ENCODE measurements at places on chromosomes 6 and 20.

GRCh38 chr6:41519305-41519744, 26.9 kb upstream of the FOXP4 start:
- DNase-seq, result no peak

DNA sequence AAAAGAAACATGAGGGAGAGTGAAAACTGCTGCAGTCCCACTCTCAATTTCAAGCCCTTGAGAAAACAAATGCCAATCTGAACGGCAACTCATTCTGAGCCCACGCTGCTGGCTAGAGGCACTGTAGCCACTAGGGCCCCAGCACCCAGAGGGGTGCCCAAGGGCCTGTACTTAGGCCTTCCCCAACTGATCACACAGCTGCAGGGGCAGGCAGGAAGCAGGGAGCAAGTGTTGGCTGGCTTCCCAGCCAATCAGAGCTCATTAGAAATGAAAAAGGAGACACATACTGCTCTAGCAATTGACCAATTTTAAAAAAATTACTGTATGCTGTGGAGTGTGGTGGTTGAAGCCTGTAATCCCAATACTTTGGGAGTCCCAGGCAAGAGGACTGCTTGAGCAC, 3.7 kb upstream of the BEND3 start:
- peak; percentile 21 for DNase-seq

DNA sequence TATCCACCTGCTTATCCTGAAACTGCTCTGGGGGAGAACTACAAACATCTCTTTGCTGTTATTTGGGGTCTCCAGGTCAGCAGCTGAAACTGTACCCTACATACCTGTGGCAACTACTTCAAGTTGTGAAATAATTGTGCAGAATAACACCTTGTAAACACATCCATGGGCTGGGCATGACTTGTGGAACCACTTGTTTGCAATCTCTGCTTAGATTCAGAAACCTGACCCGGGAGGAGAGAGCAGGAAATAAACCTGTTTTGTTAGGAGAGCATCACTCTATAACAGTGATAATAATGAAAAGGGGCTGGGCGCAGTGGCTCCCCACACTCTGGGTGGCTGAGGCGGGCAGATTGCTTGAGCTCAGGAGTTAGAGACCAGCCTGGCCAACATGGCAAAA, 183.1 kb downstream of the NFATC2 start:
- no peak for DNase-seq

GRCh38 chr6:105112577-105112976, 67.2 kb downstream of the POPDC3 start:
- DNase-seq, result no peak

GRCh38 chr20:43680981-43681380, 14.1 kb downstream of the MYBL2 start:
- no peak for DNase-seq

- no peak for DNase-seq
These were observed 109.5 kb downstream of the SNX5 start for GRCh38 chr20:17859002-17859615.

DNA sequence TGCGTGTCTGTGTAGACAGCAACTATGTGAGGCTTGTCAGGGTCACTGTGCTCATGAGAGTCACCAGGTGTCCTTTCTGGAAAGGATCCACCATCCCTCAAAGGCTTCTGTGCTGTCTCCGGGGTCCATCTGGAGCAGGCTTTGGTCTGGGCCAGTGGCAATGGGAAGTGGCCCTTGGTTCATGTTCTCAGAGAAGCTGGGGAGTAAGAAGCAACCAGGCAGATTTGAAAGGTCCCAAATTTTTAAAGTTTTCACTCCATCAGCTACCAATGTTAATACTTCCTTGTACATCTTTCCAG, 68.2 kb downstream of the GCNT2 start:
- DNase-seq, result no peak

DNA sequence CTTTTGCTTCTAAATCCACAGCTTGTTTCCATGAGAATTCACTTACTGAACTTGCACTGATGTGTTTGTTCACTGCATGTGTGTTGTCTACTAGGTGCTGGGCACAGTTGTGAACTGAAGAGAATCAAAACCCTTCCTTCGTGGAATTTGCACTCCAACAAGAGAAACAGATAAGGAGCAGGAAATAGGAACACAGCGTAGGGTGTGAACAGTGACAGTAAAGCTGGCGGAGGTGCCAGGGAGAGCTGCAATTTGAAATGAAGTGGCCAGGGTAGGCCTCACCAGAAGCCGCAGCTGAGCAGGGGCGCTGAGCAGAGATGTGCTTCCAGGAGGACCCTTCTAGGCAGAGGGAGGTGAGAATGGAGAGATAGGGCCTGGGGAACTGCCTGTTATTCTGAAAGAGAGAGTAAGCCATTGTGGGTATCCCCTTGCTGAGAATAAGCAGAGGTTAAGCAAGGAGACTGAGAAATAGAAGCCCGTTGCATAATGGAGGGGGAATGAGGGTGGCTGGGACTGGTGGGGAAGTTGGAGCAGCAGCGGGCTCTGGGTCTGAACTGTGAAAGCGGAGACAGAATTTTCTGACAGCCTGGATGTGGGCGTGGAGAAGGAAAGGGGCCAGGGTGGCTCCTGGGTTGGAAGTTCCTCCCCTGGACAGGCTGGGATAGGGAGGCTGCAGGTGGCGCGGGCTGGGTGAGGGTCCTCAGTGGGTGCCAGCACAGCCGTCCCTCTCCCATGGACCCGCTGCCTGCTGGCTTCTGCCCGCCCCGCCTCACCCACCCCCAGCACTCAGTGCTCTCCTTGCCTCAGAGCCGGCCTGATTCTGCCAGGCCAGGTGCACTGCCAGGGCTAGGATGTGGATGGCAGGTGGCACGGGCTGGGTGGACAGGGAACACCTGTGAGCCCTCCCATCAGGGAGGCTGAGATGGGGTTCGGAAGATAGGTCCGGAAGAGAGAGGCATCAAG, 114.7 kb upstream of the AFDN start:
- DNase-seq, result no peak

- no peak for DNase-seq
These were observed 6.3 kb upstream of the SMIM28 start for GRCh38 chr6:138371452-138371711.

GRCh38 chr20:44067650-44068081, 119.3 kb downstream of the JPH2 start:
- no peak for DNase-seq

GRCh38 chr6:159941286-159942113, 27.4 kb upstream of the IGF2R start:
- DNase-seq, result peak; percentile 58

- no peak for DNase-seq
These were observed 192.2 kb upstream of the TENT5A start for GRCh38 chr6:81944661-81945060.

DNA sequence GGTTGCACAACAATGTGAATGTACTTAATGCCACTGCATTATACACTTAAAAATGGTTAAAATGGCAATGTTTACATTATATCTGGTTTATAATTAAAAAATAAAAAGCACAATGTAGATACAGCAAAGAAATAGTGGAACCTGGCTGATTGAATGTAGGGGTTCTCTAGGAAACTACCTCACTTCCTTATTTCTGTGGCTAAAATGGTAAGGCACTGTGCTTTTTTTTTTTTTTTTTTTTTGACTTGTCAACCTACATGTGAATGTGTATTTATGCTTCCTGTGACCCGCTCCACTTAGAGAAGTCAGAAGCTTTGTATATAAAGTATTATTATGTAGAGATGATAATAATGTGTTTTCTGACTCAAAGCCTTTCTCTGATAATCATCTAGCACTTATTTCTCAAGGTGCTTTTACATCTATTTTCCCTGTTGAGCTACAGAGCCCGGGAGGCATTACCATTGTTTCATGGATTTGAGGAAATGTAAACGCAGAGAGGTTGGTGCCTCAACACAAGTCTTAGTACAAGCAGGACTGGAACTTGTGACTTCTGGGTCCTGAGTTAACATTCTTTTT, 55.0 kb downstream of the SOX4 start:
- DNase-seq, result no peak

DNA sequence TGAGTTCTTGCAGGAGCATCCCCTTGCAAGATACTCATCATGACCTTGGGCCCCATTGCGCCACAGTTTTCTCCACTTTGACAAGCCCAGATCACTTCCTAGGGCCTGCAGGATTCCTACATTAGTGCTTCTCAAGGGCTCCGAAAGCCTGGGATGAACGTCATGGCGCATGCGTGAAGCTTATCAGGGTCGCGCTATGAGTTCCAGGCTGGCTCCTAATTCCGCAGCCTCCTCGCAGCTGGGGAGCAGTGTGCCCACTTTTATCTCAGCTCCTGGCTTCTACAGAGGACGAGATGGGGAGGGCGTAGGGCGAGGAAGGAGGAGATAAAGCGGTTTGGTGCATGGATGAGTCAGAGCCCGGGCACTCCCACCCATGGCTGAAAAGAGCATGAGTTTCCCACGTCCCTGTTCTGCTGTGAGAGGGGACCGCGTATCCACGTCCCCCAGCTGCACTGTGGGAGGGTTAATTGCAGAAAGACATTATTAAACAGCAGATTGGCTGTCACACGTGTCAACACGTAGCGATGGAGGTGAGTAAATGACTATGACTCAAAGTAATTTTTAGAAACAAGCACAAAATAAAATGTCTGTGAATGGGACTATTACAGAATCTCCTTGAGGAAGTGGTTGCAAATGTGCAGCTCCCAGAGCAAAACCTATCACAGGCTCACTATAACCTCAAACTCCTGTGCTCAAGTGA, 72.9 kb upstream of the DSP start:
- peak; percentile 77 for DNase-seq

DNA sequence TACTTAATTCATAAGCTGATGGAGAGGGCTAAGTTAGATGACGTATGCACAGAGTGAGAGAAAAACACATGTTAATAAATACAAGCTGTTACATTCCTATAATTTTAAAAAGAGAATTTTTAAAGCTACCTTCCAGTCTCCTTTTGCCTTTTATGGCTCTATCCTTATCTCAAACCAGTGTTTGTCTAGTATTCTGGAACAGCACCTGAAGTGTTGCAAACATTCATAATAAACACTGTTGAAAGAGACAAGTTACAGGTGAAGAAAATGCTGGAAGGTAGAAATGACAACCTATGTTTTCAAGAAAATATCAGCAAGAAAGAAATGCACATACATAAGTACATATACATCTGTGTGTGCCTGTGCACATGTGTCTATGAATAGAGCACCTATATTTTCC, 409.1 kb downstream of the PKHD1 start:
- no peak for DNase-seq

- no peak for DNase-seq
These were observed 85.3 kb upstream of the BHLHE23 start for GRCh38 chr20:63091901-63092659.

DNA sequence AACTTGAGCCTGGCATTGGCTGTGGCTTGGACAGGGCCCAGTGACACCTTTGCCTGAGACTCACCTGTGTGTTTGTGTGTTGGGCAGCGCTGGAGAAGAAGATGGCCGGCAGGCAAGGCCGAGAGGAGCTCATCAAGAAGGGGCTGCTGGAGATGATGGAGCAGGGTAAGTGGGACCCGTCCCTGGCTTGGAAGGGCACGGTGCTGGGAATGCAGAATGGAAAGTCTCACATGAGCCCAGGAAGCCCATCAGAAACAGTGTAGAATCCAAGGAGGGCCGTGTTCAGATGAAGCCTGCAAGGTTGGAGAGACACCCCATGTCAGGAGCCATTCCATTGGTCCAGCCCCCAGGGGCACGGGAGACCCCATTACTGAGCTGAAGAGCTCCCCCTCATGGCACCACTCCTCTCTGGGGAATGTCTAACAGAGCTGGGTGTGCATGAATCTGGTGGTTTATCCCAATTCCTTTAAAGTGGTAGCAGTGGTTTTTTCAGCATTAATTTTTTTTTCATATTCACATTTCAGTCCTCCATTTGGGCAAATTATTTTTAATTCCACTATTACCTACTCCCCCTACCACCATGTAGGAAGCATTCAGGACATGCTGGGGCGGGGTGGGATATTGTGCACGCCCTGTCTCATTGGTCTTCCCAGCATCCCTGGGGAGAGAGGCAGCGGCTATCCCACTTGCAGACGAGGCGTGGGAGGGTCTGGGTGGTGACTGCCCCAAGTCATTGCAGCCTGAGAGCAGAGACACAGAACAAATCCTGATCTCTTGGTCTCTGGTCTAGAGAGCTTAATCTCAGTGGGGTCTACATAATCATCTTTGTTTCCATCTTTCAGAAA, 143.6 kb downstream of the PHACTR3 start:
- no peak for DNase-seq

DNA sequence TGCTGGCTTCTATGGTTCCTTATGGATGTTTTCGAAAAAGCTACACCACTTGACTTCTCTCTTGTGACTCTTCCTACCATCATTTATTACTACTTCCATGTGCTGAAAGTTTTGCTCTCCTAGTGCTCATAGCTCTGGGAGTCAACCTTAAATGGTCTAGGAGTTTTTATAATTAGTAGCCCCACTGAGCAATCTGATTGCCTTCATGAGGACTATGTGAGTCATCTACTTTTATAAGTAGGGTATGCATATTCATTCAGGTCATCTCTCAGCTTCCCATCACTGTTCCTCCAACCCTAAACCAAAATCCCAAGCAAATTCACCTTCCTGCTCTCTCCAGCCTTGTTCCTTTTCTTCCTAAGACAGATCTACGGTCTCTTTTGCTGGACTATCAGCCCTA, 17.4 kb upstream of the FAXC start:
- DNase-seq, result no peak

GRCh38 chr20:52461582-52461981, 270.0 kb upstream of the ZFP64 start:
- no peak for DNase-seq

GRCh38 chr6:52489881-52490280, 69.7 kb downstream of the EFHC1 start:
- no peak for DNase-seq

GRCh38 chr6:72290620-72291019, 331.2 kb upstream of the KCNQ5 start:
- DNase-seq, result no peak

- no peak for DNase-seq
These were observed 1.7 kb downstream of the SNX21 start for GRCh38 chr20:45835329-45835765.

- no peak for DNase-seq
These were observed 127.0 kb downstream of the SGK1 start for GRCh38 chr6:134190883-134191282.

- DNase-seq, result peak; percentile 74
These were observed 14.7 kb downstream of the DSE start for GRCh38 chr6:116385459-116385802.
